ENCODE measurements at places on chromosomes 2 and 18. TPM values are rescaled to one million over a fixed set of nuclear protein-coding genes. Genes with fewer than 3 reads are reported as not detected.
A peak's percentile ranks its signal among the peaks of the same experiment; 100 is the strongest.

The SP5 gene
- 10.1 TPM for total RNA-seq

DNA sequence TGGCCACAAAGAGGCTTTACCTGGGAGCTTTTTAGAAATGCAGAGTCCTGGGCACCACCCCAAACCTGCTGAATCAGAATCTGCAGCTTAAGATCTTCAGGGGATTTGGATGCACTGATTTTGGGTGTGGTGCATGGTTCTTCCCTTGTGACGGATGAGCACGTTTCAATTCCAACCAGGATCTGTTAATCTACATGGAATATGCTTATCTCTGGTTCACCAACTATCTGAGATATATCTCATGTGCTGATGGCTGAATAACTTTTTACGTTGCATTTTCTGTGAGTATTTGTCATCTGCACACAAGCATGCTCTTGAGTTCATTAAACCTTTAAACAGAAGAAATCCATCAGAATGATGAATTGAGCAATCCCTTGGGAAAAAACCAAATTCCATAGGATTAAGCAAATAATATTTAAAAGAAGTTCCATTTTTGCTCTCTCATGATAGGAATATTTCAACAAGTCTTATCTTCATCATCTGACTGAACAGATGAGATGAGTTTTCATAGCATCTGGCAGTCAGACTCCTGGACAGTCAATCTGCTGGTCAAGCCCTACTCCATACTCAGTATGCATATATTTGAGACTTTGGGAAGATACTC is 120.6 kb downstream of the PLB1 start:
- DNase-seq = no peak

The RTP5 gene
- total RNA-seq = not detected

- no peak for DNase-seq
These were observed 2.0 kb downstream of the MFSD6 start for GRCh38 chr2:190410166-190410565.

The RND3 gene
- 53.3 TPM for total RNA-seq

The C2orf15 gene
- total RNA-seq = 5.7 TPM

DNA sequence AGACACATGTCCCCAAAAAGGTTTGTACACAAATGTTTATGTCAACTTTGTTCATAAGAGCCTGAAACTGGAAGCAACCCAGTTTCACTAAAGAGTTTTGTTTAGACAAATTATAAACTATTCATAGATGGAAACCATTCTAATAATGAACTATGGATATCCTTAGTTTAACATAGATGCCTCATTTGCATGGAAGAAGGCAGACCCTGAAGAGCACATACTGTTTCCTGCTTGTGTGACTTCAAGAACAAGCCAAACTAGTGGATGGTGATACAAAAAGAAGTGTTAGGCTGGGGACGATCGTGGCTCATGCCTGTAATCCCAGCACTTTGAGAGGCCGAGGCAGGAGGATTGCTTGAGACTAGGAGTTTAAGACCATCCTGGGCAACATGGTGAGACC is 48.1 kb downstream of the ACOXL start:
- DNase-seq = no peak

- no peak for DNase-seq
These were observed 210.6 kb downstream of the CAMKMT start for GRCh38 chr2:44572196-44572900.

GRCh38 chr2:106890606-106891005 is 4.6 kb upstream of the ST6GAL2 start:
- peak; percentile 20 for DNase-seq

Data from H7 (cell line).